CD4-positive, alpha-beta T cell treated with Interleukin-12 subunit alpha and Interleukin-12 subunit beta, for 1 hour (primary cell): ENCODE measurements at places on chromosomes 3 and 15.

DNA sequence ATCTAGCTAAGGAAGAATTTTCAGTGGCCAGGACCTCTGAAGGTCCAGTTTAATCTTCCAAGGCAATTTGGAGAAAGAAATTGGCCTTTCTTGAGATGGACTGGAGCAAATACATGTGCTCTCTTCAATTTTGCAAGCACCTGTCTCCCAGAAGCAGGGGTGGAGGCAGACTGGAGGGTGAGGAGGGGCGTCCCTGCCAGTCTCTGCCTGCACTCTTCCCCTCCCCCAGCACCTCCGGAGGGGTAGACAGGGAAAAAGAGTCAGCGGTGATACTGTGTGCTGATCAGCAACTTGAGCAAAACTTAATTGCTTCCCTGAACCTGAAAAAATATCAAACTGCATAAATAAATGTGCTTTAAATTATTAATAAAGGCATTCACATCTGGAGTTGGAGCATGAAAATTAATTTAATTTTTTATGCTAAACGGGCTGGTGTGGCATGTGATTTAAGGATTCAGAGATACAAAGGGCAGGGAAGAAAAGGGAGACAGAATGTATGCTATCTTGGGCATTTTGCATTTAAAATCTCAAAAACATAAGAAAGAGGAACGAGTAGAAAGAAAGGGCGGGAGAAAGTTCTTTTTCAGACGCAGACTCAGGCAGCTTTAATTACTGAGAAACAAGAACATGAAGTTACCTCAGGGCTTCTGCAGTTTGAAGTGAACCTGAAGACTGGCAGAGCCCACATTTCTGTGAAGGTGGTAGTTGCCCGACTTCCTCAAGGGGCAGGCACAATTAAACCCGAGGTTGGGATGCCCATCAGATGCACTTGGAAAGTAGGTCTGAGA lies 319.7 kb downstream of the UACA start:
- DNase-seq: no peak

DNA sequence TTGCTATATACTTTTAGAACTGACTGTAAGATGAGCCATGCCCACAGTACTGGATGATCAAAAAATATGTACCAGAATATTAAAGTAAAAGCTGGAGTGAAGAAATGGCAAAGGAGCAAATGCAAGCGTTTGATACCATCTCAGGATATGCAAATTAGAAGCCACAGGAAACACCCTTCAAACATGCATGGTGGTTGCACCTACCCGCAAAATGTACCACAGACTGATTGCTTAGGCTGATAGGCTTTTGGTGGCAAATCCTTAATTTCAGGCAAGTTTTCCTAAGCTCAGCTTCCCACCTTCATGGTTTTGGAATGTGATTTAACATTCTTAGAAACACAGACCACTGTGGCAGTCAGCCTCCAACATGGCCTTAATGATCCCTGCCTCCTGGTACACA lies 149.0 kb downstream of the PDZRN3 start:
- no peak for DNase-seq

- DNase-seq: no peak
Measured at GRCh38 chr3:23776352-23776891, 29.3 kb upstream of the UBE2E1 start.

GRCh38 chr15:68370768-68371151 lies 61.2 kb downstream of the ITGA11 start:
- DNase-seq: no peak

- DNase-seq: peak; percentile 45
Measured at GRCh38 chr15:63905558-63906265, 72.0 kb upstream of the HERC1 start.

- DNase-seq: no peak
Measured at GRCh38 chr3:138027821-138028220, 17.9 kb downstream of the CLDN18 start.

- DNase-seq: no peak
Measured at GRCh38 chr3:150098621-150099020, 127.9 kb upstream of the PFN2 start.

- DNase-seq: no peak
Measured at GRCh38 chr15:25056484-25057425, 102.0 kb downstream of the SNRPN start.

GRCh38 chr15:76169018-76169417 lies 109.2 kb downstream of the TMEM266 start:
- DNase-seq: no peak

DNA sequence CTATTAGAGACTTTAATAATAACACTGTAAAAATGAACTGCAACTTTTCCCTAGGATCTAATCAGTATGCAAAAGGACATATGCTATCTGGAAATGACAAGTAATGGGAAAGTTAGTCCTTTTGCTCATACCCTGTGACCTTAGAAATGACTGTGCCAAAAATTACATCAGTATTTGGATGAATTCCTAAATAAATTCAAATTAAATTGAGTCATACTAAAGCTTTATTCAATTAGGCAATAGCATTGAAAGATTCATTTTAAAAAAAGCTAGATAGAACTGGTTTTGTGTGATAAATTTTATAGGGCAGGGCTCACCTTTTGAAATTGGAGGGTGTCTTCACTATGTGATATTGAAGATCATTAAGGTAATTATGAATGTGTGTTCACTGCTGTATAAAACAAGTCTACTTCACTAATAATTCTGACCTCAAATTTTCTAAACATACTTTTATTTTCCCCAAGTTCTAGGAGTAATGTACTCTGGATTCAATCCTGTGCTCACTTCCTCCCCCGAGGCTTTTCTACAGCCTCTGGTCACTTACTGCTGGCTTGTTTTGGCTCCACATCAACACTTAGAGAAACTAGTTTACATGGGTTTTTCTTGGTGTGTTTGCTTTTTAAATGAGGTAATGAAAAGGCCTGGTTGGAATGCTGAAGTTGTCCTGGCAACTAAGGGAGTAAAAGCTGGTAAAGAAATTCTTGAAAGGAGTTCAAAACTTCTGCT lies 44.4 kb upstream of the SPTSSB start:
- DNase-seq: no peak

- no peak for DNase-seq
Measured at GRCh38 chr3:5126586-5126985, 4.5 kb downstream of the ARL8B start.

GRCh38 chr3:49123687-49124086 lies 3.1 kb upstream of the USP19 start:
- DNase-seq: no peak

DNA sequence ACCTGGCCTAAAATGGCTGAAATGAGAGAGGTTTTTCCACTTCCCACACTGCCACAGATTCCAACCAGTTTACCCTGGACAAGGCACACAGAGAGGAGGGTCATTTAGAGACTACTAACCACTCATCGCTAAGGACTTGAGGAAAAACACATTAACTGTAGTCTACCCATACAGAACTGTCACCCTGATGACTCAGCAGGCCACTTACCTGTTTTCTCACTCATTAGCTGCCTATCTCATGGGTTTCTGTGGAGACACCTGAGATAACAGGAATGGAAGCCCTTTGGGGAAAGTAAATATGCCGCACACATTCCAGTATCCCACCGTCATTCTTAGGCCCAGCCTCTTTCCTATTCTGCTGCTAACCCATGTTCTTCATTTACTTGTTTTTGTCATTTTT lies 50.0 kb downstream of the ABCC5 start:
- no peak for DNase-seq

DNA sequence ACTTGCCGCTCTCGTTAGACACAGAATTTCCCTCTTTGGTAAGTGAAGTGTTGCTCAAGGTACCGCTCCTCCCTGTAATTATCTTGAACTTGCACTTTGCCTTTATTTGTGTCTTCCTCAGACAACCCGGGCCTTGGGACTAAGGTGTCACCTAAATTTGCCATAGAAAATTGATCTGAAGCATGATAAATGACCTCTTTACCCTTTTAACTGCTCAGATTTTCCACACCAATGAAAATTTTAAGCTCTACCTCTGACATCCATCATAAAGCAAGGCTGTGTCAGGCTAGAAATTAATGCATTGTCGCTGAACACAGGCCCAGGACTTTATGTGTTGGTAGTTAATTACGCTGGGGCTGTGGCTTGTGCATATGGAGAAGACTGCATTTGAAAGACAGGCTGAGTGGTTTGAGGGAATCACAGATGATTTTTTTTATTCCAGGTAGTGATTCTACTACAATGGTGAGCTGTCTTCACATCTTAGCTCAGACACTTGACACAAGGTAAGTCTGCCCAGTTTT lies 199.6 kb upstream of the CHRM5 start:
- DNase-seq: no peak

- DNase-seq: peak; percentile 23
Measured at GRCh38 chr15:45180201-45180600, 7.6 kb downstream of the SHF start.

DNA sequence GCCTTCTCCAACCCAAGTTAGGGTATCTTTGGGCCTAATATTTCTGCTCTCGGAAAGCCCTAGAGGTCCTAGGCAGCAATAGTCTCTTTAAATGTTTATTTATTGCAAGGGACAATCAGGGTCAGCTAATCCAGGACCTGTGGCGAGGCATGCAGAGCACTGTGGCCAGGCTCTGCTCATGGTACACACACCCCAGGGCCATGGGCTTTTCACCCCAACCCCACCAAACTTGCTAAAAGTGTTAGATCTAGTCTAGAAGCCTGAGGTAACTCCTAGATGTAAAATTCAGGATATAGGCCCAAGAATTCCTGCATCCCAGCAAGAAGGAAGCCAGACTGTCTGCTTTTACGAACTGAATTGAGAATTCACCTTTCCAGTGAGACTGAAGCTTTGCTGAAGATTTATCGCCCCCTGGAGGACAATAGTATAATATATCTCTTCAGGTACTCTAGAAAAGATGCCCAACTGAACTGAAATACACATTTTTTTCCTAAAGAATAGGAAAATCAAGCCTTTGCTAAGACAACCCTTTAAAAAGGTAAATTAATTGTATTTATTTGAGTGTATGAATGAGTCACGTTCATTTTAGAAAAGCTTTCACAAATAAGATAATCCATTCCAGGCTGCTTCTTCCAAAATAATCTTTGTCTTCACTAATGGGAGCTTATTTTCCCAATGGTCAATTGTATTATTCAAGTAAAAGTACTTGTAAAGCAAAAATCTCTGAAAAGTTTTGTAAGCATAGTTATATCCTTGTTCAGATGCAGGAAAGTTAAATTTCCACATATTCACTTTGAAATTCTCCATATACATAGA lies 89.8 kb downstream of the LRRC3B start:
- peak; percentile 29 for DNase-seq

- DNase-seq: no peak
Measured at GRCh38 chr3:87041191-87041590, 50.2 kb upstream of the VGLL3 start.

- DNase-seq: peak; percentile 36
Measured at GRCh38 chr3:132659365-132660051, at the start of gene ACAD11. ACAD11 (minus strand) TSS chr3:132659809; CDS start chr3:132659751, 58 bp downstream.

- no peak for DNase-seq
Measured at GRCh38 chr3:48187579-48188265, 495 bp downstream of the CDC25A start.

GRCh38 chr15:42104095-42104891 lies 9.9 kb upstream of the PLA2G4D start:
- DNase-seq: no peak

GRCh38 chr3:20060974-20061685 lies 20.9 kb downstream of the KAT2B start:
- no peak for DNase-seq

DNA sequence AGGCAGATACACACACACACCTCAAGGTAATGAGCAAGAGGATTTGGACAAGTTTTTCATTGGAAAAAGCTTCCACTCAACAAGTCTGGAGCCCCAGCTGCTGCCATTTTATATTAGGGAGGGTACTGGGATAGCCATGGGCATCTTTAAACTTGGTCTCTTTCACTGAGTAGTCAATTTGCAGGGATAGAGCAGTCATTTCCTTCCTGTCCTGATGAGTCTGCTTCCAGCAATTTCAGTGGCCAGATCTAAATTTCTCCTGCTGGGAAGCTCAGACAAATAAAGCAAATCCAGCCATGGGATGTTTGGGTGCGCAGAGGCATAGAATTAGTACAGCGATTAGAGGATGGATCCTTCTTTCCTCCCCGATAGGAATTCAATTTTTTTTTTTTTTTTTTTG lies 874 bp upstream of the ERC2 start:
- no peak for DNase-seq

DNA sequence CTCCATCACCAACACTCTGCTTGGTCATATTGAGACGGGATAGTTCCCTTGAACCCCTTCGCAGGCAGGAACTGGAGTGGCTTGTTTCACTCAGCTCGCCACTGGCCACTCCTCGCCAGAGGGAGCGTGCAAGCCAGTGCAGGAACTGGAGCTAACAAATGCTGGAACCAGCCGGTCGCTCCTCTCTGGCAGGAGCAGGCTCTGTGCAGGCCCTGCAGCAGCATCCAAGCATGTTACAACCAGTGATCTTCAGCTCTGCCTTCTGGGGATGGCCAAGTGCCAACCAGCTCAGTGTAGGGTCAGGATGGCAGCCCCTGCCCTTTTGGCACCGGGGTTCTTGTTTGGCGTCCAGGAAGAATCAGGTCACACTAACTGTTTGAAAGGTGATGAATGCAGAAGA lies 329.0 kb upstream of the AZI2 start:
- DNase-seq: no peak

- no peak for DNase-seq
Measured at GRCh38 chr15:29518442-29518841, 248.8 kb upstream of the NSMCE3 start.

GRCh38 chr15:61856295-61856694 lies 204.0 kb downstream of the VPS13C start:
- DNase-seq: no peak

GRCh38 chr3:15845475-15845874 lies 47.7 kb upstream of the ANKRD28 start:
- no peak for DNase-seq

- peak; percentile 11 for DNase-seq
Measured at GRCh38 chr3:25901796-25902195, 111.9 kb downstream of the OXSM start.

GRCh38 chr3:145648396-145648795 lies 512.6 kb downstream of the PLOD2 start:
- DNase-seq: no peak

GRCh38 chr3:114519415-114519814 lies 225.6 kb downstream of the TIGIT start:
- DNase-seq: peak; percentile 13

GRCh38 chr15:69577397-69577796 lies 124.8 kb downstream of the RPLP1 start:
- DNase-seq: no peak

DNA sequence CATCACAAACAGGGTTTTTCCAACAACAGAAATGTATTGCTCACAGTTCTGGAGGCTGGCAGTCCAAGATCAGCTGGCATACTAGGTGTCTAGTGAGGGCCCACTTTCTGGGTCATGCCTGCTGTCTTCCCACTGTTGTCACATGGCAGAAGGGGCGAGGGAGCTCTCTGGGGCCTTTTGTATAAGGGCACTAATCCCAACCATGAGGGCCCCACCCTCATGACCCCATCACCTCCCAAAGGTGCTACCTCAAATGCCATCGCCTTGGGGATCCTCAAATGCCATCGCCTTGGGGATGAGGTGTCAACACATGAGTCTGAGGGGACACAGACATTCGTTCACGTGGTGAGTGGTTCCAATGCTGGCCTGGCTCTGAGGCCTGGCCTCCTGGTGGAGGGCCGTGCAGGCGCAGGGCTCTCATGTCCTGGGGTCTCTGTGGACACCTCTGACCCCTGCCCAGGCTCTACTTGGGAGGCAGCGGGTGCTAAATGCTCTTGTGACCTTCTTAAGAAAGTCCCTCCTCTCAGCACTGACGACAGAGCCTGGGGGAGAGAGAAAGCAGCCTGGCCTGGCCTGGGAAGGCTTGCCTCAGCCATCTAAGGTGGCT lies 16.8 kb downstream of the NUP210 start:
- no peak for DNase-seq
